ENCODE measurements at places on chromosomes 1 and 21.

GRCh38 chr21:44773291-44773932, 28.2 kb downstream of the UBE2G2 start:
- no peak for DNase-seq

GRCh38 chr21:42746240-42746592, 92.8 kb downstream of the PDE9A start:
- DNase-seq: no peak

- no peak for DNase-seq
Measured at GRCh38 chr1:55812281-55812680, 597.1 kb upstream of the USP24 start.

GRCh38 chr21:32330784-32331311, 32.2 kb downstream of the MRAP start:
- no peak for DNase-seq

GRCh38 chr1:239951511-239952140, 140.1 kb upstream of the FMN2 start:
- no peak for DNase-seq

GRCh38 chr1:229203030-229203751, 67.7 kb upstream of the RAB4A start:
- DNase-seq: no peak

DNA sequence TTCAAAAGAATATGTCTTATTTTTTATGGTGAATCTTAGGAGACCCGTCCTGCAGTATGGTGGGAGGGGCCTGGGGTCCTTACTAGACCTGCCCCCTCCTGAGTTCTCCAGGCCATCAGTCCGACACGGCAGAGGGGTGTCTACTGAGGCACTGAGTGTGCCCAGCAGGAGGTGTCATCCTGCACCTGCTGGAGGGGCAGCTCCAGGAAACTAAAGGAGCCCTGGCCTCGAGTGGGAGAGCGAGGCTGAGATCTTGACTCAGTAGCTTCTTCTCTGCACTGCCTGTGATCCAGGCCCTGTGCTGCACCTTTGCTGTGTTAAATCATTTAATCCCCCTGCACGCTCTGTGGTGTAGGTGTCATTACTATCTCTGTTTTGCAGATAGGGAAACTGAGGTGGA, 587.7 kb downstream of the PTPRU start:
- no peak for DNase-seq

DNA sequence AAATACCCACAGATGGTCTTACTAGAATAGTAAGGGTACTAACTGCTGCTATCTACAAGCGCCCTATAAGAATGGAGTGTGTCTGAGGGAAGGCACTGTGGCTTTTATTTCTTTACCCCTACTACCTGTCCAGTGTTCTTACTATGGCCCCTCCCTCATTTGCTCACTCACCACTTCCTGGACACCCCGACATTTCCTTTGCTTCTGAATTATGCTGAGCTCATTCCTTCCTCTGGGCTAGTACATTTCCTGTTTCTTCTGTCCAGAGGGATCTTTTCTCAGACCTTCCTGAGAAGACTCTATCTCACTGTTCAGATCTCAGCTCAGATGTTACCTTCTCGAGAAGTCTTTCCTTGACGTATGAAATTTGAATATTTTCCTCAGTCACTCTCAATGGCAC, 192.1 kb upstream of the DAB1 start:
- no peak for DNase-seq

- no peak for DNase-seq
Measured at GRCh38 chr1:62407398-62408009, 29.3 kb upstream of the USP1 start.

GRCh38 chr1:19169642-19170041, 40.4 kb downstream of the UBR4 start:
- no peak for DNase-seq

DNA sequence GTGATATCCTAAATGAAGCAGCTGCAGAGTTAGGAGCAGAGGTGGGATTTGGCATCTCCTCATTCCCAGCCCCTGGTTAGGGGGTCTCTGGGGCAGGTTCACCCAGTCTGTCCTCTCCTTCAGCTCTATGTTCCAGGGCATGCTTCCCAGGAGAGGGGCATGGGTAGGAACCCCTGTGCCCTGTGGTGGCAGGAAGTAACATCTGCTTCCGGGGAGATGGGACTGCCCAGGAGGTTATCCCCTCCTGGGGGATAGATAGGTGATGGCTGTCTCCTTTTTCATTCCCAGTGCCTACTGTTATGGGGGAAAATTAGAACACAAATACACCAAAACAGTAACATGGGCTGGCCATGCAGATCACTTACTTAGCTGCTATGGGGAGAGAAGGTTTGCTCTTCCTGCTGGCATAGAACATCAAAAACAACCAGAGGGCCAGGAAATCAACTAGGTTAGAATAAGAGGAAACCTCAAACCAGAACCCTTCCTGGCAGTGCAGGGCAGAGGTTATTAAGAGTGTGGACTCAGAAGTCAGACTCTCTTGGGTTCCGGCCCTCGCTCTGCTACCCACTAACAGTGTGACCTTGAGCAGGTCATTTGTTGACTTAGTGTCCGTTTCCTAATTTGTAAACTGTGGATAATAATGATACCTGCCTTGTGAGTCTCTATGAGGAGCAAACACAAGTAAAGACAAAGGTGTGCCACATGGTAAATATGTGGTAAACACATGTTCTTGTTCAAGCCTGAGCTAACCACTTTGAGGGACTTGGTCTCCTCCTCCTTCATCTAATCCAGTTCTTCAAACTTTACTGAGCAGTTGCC, 157.8 kb upstream of the JUN start:
- peak; percentile 55 for DNase-seq

GRCh38 chr1:66778266-66778665, 22.8 kb downstream of the INSL5 start:
- no peak for DNase-seq

DNA sequence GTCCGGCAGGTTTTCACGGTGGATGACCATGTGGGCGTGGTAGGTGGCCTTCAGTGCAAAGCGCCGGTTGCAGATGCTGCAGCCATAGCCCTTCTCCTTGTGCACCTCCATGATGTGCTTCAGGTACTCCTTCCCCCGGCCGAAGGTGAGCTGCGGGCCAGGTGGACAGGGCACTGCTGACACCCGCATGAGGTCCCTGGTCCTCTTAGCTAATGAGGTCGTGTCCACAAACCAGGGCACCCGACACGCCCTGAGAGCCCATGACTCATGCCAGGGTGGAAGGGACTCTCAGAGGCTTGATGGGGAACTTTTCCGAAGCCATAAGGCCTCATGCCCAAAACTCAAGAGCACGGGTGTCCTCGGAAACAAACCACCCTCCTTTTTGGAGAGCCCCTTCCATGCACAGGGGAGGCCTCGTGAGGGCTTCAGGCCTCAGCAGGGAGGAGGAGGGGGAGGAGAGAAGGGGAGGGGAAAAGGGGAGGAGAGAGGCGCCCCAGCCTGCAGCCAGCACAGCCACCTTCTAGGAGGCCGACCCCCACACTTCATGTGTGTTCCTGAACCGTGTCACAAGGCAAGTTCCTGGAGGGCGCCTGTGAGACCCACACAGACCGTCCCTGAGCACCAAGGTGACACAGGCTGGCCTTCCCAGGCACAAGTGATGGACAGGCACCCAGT, 54.4 kb upstream of the RIPK4 start:
- no peak for DNase-seq

GRCh38 chr1:103110701-103111100, 2.4 kb upstream of the COL11A1 start:
- no peak for DNase-seq

DNA sequence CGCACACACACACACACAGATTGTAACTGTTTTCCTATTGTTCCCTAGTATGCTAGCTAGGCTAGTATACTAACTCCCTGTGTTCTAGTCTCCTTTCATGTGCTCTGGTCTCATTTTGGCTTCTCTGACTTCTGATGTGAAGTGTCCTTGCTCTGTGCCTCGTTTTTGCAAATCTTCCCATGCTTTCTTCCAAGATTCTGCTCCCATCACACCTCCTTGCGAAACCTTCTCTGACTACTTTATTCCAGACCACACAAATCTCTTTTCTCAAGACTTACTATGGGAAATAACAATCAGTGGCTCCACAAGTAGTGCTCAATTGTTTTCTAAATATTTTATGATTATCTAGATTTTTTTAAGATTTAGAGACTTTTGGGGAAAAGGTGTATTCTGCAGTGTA, 10.3 kb downstream of the PRRX1 start:
- DNase-seq: no peak

DNA sequence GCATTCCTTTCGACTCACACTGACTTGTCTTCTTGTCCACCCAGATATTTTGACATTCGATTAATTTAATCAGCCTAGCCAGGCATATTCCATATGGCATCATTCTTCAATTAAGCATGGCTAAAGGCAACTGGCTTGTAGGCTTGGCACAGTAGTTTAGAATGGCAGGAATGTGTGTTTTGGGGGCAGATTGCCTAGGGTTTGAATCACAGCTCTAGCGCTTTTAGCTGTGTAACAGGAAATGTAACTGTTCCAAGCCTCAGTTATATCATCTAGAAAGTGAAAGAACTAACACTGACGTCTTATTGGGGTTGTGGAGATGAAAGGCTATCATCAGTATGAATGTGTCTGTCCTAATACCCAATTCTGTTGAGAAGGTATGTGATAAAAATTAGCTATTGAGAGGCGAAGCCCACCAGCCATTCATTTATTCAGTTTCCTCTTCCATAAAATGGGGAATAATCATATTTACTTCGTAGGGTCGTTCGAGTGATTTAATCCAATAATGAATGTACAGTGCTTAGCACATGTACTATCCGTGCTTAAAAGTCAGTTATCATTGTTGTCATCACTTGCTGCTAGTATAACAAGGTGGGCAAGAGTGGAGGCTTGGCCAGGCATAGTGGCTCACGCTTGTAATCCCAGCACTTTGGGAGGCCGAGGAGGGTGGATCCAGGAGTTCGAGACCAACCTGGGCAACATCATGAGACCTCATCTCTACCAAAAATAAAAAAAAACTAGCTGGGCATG, 41.6 kb upstream of the GRHL3 start:
- DNase-seq: no peak

DNA sequence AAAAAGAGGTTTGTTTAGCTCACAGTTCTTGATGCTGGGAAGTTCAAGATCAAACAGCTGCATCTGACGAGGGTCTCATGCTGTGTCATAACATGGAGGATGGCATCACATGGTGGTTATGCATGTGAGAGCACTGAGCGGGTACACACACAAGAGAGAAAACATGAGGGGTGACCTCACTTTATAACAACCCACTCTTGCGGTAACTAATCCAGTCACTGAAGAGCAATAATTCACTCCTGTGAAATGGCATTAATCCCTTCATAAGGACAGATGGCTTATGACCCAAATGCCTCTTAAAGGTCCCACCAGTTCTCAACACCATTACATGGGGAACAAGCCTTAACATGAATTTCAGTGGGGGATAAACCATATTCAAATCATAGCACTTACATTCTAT, 23.2 kb upstream of the CHIT1 start:
- DNase-seq: no peak

DNA sequence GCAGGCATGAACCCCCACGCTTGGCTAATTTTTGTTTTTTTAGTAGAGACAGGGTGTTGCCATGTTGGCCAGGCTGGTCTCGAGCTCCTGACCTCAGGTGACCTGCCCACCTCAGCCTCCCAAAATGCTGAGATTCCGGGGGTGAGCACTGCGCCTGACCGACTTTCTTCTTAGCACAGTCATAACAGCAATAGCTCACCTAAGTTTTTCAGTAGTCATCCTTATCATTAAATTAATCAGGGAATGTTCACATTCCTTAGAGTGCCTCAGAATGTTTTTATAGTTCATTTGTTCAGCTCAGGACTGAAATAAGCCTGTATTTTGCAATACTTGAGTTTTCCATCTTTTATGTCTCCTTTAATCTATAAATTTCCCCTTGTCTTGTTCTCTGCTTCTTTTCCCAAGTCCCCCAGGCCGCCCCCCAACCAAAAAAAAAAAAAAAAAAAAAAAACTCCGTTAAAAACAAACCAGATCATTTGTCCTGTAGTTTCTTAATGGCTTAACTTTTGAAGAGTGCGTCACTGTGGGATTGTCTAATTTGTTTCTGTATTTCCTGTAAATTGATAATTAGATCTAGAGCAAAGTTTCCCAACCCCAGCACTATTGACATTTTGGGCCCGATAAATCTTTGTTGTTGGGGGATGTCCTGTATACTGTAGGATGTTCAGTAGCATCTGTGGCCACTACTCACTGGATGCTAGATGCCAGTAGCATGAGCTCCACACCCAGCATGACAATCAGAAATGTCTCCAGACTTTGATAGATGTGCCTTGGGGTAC, 120.7 kb downstream of the ITSN1 start:
- DNase-seq: no peak

DNA sequence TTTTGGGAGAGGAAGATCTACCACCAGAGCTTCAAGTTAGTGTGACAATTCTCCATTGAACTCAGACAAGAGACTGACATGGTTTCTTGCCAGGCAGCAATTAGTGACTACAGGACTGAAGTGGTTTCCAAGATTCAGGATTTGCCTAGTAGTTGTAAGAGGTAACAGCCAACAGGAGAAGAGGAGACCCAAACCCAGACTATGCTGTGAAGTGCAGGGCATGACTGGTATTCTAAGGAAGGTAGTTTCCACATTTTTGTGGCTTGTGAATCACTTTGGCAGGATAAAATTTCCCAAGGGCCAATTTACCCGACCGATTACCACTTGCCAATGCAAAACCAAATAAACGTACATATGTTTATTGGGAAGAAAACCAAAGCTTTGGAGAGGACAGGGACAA, 14.7 kb upstream of the RAP1A start:
- no peak for DNase-seq

DNA sequence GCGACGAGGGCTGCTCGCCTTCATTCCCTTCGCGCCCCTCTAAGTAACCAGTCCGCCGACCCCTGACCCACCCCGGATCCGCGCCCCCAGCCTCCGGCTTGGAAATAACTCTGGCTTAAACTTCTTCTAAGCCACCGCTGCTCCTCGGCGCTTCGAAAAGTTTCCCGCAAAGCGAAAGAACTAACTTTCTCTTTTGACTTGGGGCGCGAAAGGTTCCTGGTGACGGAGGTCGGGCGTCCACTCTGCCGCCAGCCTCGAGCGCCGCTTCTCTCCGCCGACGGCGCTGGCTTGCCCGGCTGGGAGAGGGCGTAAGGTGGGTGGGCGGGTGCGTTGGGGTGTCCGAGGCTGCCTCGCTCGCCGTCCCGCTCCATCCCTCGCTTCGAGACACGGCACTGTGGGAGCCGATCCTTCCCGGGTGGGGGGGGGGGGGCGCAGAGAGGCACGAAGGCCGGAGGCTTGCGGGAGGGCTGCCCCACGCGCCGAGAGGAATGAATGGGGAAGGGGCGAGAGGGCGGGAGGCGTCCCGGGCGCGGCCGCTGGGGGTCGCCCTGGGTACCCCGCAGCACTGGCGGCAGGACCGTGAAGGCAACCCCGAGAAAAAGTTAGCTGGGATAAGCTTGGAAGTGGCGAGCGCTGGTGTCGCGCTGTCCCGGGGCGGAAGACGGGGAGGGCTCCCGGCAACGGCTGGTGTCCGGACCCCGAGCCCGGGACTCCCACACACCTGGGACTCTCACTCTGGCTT, 569 bp downstream of the ATF3 start:
- peak; percentile 70 for DNase-seq

GRCh38 chr1:158924677-158925076, 6.7 kb upstream of the PYHIN1 start:
- DNase-seq: no peak
